Activated naive CD4-positive, alpha-beta T cell treated with anti-CD3 and anti-CD28 coated beads, Interleukin-2, amount 10 ng/mL, durations not matched to agents 7 days and 5 days (primary cell): ENCODE measurements at places on chromosomes 11 and 22.

GRCh38 chr11:129967996-129968395 lies 34.6 kb downstream of the PRDM10 start:
- no peak for DNase-seq

GRCh38 chr11:20973940-20974559 lies 304.7 kb downstream of the NELL1 start:
- DNase-seq = no peak

DNA sequence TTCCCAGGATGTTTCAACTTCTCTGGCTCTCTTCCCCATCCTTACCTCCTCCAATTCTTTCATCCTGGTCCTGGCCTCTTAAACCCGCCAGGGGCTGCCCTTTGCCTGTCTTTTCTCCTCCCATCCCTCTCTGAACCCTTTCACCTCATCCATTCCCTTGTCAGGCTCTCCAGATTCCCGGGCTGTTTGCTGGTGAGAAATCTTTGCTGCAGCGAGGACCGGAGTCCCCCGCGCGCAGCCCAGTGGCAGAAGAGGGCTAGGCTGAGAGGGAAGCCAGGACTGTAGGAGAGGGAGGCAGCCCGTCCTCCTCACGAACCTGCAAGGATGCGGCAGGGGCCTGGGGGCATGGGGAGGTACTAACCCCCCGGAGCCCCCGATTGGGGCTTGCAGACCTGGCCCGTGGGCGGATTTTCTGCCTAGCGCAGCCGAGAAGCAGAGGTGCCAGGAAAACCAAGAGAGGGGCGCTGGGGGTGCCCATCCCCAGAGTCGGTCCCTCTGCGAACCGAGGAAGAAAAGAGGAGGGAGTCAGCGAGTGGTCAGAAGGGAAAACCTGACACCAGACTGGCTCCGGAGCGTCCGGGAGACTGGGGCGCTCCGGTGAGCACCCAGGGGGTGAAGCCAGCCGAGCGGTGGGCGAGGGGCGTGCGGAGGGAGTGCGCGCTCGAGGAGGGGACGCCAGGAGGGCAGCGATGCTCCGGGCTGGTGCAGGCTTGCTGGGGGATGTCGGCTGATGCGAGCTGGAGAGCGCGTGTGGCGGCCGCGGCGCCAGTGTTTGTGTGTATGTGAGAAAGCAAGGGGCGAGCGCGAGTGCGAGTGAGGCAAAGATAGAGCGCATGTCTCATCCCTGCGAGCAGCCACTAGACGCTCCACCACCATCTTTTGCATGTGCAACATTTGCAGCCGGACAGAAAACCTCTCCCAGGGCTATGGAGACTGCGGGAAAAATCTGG lies at the start of gene GRIA4:
Gene GRIA4 (plus strand): TSS at position 242 of the 950 bp plus-strand sequence. CDS start 925 bp downstream, outside the sequence.
- no peak for DNase-seq

GRCh38 chr11:123607781-123608180 lies 46.6 kb downstream of the SCN3B start:
- DNase-seq = no peak

- DNase-seq = peak; percentile 95
Observed at GRCh38 chr11:72793425-72794367, at the start of gene STARD10. Gene STARD10, minus strand, starts transcription at chr11:72794047. Its CDS starts 12,866 bp downstream, at chr11:72781181.

GRCh38 chr11:1883346-1884302 lies 8.1 kb downstream of the PRR33 start:
- peak; percentile 20 for DNase-seq

GRCh38 chr11:63573881-63574855 lies 11.0 kb upstream of the PLAAT2 start:
- DNase-seq = peak; percentile 72

DNA sequence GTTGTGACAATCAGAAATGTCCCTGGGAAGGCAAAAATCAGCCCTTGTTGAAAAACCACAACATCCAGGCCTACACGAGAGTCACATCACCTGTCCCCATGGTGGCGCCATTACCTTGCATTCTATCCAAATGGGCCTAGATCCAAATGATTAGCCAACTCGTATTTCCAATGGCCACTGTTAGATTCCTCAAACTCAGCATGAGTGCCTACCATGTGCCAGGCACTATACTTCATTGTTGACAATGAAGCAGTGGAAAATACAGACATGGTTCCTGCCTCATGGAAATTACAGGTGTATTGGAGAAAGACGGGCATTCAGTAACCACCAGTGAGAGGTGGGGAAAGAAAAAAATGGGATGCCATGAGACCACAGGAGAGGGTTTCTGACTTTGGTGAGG lies 29.8 kb upstream of the CREB3L1 start:
- DNase-seq = peak; percentile 64

GRCh38 chr11:119975561-119976152 lies 162.3 kb downstream of the TRIM29 start:
- no peak for DNase-seq

DNA sequence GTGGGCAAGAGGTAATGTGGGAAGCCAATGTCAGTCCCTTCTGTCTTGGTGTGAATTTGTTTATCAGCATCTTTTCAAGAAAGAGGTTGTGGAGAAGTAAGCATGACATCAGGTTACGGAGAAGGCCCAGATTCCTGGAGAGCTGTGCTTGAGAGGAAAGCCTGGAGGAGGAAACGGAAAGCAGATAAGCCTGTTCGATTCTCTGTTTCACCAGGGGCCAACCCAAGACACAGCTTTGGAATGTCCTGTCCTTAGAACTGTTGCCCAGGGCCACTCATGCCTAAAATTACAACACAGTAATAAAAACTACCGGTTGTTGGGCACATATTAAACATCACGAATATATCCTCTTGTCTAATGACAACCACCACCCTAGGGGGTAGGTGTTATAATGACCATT lies 148.5 kb downstream of the NAV2 start:
- no peak for DNase-seq

- DNase-seq = no peak
Observed at GRCh38 chr11:10540546-10540914, 457 bp downstream of the RNF141 start.

DNA sequence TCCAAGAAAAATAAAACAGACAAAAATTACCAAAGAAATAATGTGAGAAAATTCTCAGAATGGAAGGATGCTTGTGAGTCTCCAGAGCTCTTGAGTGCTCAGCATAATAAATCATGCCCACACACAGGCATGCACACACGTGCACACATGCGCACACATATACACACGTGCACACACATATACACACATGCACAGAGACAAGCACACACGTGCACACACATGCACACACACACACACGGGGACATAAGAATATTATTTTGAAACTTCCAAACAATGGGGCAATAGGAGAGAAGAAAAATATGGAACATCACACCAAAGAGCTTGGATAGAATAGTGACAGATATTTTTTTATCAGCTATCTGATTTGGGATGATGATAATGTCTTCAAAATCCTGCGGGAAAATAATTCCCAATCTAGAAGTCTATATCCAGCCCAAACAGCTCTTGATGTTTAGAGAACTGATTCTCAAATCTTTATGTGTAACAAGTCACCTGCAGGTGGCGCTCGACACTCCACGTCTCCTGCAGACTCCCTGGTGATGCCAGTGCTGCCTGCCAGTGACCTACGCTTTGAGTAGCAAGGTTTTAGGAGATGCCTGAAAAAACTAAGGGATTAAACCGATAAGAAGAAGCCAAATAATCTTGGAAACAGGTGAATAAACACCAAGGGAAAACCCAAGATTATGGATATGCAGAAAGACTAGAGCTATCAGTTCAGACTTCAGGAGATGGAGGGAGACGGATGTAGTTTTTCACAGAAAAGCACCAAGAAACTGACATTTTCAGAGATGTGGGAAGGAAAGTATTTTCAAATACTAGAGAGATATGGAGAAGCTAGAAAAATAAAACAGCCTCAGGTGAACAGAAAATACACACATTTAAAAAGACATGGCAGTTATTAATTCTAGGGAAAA lies 743.6 kb downstream of the ETS1 start:
- peak; percentile 71 for DNase-seq

GRCh38 chr22:40728731-40729189 lies 49.5 kb downstream of the MCHR1 start:
- peak; percentile 86 for DNase-seq

DNA sequence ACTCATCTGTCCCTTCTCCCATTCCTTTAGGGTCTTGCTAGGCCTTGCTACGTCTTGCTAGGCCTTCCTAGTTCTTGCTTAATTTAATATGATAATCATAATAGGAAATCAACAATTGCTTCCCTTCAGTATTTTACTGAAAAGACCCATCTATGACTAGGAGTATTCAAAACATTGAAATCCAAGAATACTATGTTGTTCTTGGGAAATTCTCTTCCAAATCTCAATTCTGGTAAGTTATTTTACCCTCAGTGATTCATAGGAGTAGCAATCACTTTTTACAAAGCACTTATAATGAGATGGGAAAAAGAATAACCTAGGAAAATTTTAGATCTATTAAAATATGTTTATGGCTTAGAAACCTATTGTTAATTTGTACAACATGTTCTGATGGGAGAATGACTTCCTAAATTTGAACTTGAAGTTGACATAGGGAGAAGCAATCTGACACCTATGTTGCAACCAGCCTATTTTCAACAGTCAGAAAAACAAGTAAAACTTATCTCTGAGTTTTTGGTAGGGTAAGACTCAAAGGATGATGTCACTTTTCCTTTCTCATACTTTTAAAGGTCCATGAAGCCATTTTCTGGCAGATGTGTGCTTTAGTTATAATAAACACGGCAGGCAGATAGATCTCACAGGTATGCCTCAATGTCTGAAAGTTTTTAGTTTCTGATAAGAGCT lies 29.5 kb upstream of the HIPK3 start:
- DNase-seq = no peak
